ENCODE measurements at places on chromosomes 4 and X.

DNA sequence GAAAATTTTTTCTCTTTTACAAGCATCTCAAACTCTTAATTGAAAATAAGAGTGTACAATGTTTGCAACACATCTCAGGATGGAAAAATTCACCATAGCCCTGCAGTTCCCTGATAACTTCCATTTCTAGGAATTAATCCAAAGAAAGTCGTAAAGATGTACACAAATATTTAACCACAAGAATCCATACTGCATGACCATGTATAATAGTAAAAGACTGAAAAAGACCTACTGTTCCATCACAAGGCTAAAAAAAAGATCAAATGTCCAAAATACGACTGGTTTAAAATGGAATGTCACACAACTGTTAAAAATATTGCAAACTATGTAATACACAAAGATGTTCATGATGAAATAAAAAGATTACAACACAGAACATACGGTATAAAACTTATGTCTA is 32.1 kb downstream of the HUWE1 start:
- no peak for DNase-seq

- no peak for DNase-seq
Observed at GRCh38 chr4:118997601-118998000, 108.9 kb downstream of the SYNPO2 start.

GRCh38 chrX:110025395-110025794 is 22.5 kb downstream of the TMEM164 start:
- no peak for DNase-seq

DNA sequence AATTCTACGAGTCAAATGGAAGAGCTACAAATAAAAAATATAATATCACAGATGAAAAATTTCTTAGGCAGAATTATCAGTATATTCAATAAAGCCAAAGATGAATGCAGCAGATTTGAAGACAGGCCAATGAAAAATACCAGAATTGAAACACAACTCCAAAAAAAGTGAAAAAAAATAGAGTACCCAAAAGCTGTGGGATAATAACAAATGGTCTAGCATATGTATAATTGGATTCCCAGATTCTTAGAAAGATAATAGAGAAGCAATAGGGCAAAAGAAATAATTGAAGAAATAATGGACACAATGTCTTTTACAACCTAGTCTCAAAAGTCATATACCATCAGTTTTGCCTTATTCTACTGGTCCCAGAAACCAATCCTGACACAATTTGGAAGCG is 4.4 kb downstream of the ANAPC10 start:
- DNase-seq, result no peak

- no peak for DNase-seq
Observed at GRCh38 chr4:23130845-23131244, 438.1 kb downstream of the GBA3 start.

GRCh38 chr4:54677416-54677815 is 19.7 kb downstream of the KIT start:
- no peak for DNase-seq

DNA sequence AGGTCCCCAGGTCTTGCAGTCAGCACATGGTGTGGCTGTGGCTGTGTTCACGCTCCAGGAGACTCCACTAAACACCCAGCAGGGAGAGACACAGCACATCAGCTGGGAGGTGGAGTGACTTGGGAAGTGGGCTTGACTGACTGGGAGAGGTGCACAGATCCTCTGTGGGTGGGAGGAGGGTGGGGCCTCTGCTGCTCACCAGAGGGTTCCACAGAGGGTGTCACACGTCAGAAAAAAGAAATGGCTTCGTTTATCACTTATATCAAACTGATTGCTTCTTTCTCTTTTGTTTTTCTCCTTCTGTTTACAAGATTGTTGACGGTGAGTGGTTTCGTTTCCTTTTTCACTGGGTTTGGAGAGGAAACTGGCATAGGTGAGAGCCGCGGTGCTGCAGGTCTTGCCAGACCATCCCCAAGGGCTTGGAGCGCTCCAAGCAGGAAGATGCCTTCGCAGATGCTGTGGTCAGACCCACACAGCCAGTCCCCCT is 24.8 kb upstream of the FAM193A start:
- DNase-seq, result no peak

DNA sequence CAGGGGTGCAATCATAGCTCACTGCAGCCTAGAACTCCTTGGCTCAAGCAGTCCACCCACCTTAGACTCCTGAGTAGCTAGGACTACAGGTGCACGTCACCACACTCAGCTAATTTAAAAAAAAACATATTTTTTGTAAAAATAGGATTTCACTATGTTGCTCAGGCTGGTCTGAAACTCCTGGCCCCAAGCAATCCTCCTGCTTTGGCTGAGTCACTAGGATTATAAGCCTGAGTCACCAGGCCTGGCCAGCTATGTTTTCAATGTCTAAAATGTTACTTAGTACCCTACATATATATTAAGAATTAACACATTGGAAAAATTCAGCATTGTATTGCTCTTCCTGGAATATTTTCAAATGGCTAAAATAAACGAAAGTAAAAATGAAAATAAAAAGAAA is 37.5 kb downstream of the PNPLA4 start:
- no peak for DNase-seq

- DNase-seq, result no peak
Observed at GRCh38 chrX:79477691-79478090, 110.6 kb upstream of the ITM2A start.

DNA sequence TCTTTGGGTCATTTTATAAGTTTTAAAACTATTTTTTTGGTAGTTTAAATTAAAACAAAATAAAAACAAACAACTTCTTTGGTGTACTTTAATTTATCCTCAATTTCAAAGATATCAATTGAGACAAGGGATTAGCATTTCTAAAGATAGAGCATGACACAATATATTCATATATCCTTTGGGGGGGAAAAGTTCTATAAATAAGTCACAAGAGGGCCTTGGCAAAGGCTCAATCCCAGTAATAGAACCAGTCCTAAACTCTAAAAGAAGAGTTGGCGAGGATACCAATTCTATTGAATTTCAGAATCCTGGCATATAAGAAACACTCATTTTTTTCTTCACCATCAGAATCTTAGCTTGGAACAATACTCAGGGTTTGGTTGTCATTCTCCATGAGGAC is 89.7 kb downstream of the COL4A6 start:
- no peak for DNase-seq

DNA sequence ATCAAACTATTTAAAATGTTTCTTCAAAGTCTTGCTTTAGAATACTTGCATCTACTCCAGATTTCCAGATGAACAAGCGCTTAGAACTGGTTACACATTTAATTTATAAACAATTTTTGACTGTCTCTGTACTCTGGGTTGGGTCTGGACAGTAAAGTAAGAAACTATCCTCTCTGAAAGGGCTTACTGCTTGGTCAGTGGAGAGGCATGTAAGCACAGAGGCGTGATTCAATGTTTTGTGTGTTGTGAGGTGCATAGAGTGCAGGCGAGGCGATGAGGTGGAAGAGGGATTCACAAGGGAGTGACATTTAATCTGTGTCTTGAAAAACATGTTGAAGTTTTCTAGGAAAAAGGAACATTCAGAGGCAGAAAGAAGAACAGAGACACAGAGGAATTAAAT is 231.4 kb downstream of the VEGFC start:
- DNase-seq, result no peak

GRCh38 chr4:153160821-153161220 is 43.4 kb upstream of the TRIM2 start:
- DNase-seq, result no peak

DNA sequence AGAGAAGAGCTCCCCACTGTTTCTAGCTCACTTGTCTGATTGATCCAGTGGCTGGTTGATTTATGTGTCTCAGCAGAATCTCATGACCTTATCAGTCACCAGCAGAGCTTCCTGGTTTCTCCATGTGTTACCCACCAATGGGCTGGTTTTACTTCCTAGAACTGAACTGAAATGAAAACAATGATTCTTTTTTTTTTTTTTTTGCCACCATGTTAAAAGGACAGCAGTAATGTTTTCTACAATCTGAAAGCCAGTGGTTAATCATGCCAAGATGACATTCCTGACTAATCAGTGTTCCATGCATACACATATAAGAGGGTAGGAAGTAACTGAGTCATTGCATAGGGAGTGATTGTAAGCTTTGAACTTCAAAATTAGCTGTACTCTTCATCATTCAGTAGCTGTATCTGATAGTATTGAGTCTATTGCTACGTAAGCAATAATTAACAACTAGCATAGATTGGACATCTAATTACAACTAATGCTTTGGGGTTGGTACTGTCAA is 67.7 kb downstream of the SLC4A4 start:
- DNase-seq, result no peak

- DNase-seq, result no peak
Observed at GRCh38 chrX:13093529-13094140, 49.2 kb upstream of the FAM9C start.

DNA sequence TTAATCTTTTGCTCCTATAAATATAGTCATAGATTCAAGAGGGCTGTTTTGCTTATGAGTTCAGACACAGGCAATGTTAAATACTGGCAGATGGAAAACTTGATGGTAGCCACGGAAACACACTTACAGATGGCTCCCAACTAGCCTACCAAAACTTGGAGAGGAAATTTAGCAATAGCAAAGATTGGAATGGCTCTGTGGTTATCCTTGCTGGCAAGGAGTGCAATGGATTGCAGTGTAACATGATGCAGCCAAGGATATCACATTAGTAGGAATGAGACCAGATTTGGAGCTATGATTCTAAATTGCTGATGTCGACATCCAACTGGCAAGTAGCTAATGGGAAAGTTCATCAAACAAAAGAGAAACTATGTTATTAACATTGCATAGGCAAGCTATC is 791.0 kb upstream of the DIAPH2 start:
- DNase-seq, result no peak

- DNase-seq, result no peak
Observed at GRCh38 chrX:67610282-67610681, 66.5 kb downstream of the AR start.

- no peak for DNase-seq
Observed at GRCh38 chr4:99808260-99808857, 8.3 kb upstream of the DAPP1 start.

DNA sequence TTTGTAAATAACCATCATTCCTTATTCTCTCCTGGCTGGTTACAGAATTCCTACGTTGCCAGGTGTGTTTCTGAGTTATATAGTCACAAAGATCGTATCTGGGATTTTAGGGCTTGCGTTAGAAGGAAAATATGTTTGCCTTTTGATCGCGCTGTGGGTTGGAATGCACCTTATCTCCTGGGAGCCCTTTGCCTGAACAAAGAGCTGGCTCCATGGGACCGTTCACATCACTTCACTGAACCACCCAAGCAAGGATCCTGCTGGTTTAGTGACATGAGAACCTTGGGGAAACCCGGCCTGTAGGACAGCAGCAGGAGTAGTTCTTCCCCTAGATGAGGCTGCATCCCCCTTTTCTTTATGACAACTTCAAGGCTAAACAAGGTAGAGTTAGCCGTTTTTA is 51.6 kb downstream of the RS1 start:
- DNase-seq, result no peak

GRCh38 chr4:141247430-141247780 is 26.7 kb downstream of the ZNF330 start:
- no peak for DNase-seq

DNA sequence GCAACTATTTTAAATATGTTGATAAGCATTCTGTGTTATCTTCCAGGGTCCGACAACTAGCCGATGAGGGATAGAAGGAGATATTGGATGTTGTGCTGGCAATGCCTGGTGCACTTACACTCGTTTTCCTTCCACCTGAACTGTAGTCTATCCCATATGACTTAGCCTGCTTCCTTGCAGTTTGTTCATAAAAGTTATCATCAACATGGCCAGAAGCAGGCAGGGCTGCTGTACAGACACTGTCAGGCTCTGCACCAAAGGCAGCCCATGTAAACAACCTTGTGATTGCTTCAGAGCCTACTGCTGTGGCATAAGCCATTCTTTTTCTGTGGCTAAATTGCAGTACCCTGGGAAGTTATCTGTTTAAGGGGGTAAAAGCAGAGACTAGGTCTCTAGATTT is 1.6 kb downstream of the MAPK10 start:
- no peak for DNase-seq

- no peak for DNase-seq
Observed at GRCh38 chr4:188822698-188823097, 683.5 kb downstream of the TRIML1 start.

DNA sequence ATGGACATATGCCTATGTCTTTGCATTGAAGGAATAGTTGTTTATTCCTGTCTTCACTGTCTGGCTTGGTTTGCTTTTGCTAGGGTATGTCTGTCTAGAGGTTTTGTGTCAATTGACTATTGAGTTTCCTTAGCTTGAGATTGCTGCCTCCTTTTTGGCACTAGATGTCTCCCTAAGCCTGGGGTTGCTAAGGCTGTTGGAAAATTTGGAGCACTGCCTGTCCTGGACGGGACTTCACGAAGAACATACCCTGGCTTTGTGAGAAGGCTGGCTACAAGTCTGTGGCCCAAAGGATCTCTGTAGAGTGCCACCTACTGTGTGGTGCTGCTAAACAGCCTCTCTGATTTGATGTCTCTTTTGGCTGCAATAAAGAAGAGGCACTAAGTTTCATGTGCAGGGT is 183.8 kb upstream of the NUDT10 start:
- no peak for DNase-seq

DNA sequence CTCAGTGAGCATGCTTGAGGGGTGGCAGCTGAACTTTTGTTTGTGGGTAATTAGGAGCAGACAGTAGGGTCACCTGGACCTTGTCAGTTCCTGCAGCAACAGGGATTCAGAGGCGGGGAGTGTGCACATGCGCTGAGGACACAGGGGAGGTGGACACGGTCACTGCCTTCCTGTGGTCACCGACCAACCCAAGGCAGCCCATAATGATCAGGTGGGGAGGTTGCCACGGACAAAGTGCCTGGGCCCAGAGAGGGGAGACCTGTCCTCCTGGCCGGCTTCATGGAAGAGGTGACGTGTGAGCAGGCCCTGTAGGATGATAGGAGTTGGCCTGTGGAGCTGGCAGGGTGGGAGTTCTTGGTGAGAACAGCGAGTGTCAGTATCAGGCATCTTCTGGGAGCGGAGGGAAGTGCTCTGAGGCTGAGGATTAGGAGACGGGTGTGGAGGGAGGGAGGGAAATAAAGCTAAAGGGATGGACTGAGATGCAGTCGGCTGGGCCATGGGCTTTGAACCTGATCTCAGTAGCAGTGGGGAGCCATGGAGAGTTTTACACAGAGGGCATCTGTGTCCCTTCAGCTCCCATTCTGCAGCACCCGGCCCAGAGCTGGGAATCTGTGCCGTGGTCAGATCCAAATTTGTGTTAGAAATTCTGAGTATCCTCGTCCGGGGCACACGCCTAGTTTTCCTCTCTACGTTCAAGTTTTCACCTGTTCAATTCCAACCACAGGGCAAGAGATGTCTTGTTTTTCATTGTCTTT is 100.0 kb downstream of the PSAPL1 start:
- no peak for DNase-seq

DNA sequence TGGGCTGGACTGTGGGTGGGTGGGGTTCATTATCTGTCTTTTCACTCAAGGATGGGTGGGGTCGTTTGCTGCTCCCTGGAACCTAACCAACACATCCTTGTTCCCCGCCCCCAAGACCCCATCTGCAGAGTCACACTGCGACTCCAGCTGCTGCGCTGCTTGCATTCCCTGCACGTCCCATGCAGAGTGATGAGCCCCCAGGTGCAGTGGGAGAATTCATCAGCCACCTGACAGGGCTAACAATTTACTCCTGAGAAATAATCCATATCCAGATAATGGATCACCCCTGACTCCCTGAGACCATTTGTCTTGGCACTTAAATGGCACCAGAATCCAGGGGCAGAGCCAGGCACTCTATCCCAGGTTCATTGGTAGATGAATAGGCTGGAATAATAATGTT is 12.4 kb upstream of the ARHGAP36 start:
- DNase-seq, result no peak

Data from stimulated activated CD8-positive, alpha-beta memory T cell treated with anti-CD3 and anti-CD28 coated beads, Interleukin-4, amount 100 ng/mL, for 1 hour (primary cell).